H1 (cell line): ENCODE measurements at places on chromosomes 7 and 10.

DNA sequence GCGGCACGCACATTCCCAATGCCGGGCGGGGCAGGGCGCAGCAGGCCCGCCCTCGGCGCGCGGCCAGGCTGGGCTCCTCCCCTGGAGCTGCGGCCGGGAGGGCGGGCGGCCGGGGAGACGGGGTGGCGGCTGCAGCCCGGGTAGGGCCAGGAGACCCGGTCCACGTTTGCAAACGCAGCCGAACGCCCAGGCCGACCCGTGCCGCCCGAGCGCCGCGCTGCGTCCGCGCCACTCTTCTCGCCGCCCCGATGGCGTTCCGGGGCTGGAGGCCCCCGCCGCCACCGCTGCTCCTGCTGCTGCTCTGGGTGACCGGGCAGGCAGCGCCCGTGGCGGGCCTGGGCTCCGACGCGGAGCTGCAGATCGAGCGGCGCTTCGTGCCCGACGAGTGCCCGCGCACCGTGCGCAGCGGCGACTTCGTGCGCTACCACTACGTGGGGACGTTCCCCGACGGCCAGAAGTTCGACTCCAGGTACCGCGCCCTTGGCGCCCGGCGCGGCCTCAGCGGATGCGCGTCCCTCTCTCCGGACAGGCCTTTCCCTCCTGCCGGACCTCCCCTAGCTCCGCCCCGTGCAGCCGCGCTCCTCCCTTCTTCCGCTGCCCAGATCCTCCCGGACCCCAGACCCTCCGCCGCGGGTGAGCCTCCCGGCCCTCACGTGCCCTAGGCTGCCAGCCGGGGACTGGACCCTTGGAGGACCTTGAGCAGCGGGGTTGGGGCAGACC is at the start of gene FKBP9:
Gene FKBP9 (plus strand): TSS at position 115 of the 720 bp plus-strand sequence. CDS start 134 bp downstream, at position 249.
- 0 out of 2 replicates have a peak, but pooled peaks cover 2% of the 10 kb centered on the region for H3K4me1 ChIP-seq
- no peak within 1 kb of the TSS for H3K27ac ChIP-seq

DNA sequence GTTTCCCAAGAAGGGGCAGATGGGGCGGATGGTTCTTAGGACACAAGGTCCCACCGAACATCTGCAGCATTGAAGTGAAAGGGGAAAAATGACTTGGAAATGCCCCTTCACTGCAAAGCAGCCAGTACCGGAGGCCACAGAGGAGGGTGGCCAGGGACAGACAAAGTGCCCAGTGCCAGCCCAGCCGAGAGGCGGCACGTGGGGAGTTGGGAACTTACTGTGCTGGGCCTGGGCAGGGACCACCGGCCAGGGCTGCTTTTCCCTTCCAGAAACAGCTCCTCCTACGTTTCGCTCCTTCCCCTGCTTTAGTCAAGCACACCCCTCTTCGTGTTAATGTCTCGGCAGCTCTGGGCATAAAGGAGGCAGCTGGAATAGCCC is 129.2 kb downstream of the TNS3 start:
- no peaks in the 10 kb centered on the region for H3K27me3 ChIP-seq
- DNase-seq = no peak
- no peaks in the 10 kb centered on the region for H3K36me3 ChIP-seq
- no peak overlapping the region for H3K27ac ChIP-seq

DNA sequence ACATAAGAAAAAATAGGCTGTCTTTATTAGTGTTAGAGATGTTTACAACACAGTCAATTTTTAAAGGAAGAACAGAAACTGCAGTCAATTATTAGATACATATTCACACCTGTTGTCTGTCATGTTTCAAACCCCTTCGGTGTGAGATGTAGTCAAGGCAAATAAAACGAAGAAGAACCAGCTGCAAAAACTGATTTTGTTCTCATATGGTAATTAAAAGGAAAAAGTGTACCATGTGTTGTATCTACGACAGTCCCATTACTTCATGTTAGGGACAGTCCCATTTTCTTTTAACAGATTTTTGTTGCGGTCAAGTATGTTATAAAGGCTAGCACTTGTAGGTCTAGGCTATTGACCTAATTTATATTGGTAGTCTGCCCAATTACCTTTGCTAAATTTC is 149.4 kb downstream of the LRRN3 start:
- H3K27me3 ChIP-seq = no peaks in the 10 kb centered on the region
- H3K4me3 ChIP-seq = no peak overlapping the region
- H3K27ac ChIP-seq = no peak overlapping the region
- no peak for DNase-seq

GRCh38 chr7:95180-95862 is 97.0 kb upstream of the FAM20C start:
- H3K27ac ChIP-seq = peak overlapping the region; percentile 62; the same call in 1 of the 2 replicates
- no peak for DNase-seq

- no peaks in the 10 kb centered on the region for H3K36me3 ChIP-seq
- no peaks in the 10 kb centered on the region for H3K4me1 ChIP-seq
- no peak for DNase-seq
- H3K27ac ChIP-seq = no peak overlapping the region
- no peaks in the 10 kb centered on the region for H3K27me3 ChIP-seq
Measured at GRCh38 chr7:80089366-80089765, 45.3 kb upstream of the GNAI1 start.

GRCh38 chr7:30091491-30091912 is 43.3 kb upstream of the MTURN start:
- H3K36me3 ChIP-seq = no peaks in the 10 kb centered on the region
- no peak overlapping the region for H3K4me3 ChIP-seq
- H3K27me3 ChIP-seq = no peaks in the 10 kb centered on the region
- no peak overlapping the region for H3K27ac ChIP-seq
